AG09309 (cell line): ENCODE measurements at places on chromosomes 3 and 15.

GRCh38 chr3:182241196-182241765 is 529.6 kb downstream of the SOX2 start:
- DNase-seq, result no peak

- no peak for DNase-seq
Measured at GRCh38 chr3:56869157-56869889, 67.6 kb upstream of the ARHGEF3 start.

DNA sequence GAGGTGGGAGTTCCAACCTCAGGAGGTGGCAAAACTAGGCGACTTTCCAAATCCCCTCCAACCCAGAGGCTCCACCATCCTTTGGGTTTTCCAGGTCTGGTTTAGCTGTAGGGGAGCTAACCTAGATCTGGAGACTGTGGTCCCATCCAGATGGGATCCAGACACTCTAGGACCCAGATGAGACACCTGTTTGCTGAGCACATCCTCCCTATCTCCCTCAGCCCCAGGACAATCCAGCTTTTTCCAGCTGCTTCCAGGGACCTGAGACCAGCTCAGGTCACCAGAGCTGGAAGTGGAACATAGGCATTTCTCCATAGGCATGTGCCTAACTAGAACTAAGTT is 18.2 kb downstream of the CRTAP start:
- no peak for DNase-seq

DNA sequence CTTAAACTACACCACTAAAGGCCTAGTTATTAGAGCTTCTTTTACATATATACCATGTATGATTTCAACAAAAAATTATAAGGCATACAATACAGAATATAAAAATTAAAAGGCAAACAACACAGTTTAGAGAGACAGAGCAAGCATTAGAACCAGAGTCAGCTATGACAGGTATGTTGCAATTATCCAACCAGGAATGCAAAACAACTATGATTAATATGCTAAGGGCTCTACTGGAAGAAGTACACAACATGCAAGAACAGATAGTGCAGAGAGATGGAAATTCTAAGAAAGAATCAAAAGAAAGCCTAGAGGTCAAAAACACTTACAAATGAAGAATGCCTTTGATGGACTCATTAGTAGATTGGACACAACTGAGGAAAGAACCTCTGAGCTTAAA is 39.6 kb downstream of the CCDC54 start:
- no peak for DNase-seq

DNA sequence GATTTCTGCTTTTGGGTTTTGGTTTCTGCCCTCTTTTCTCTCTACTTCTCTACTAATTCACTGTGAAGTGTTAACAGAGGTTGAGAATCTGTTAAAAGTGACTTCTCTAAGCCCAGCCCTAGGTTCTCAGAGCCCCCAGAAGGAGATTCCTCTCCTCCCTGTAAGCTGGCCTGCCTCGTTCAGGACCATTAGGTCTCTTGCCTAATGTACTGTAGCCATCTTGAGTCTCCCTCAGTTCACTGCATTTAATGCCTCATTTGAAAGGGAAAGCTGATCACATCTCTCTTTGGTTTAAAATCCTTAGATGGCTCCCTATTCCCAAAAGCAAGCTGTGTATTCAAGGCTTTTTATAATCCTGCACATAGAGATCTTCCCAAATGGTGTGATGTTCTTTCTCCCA is 16.3 kb downstream of the RTP1 start:
- DNase-seq, result no peak

DNA sequence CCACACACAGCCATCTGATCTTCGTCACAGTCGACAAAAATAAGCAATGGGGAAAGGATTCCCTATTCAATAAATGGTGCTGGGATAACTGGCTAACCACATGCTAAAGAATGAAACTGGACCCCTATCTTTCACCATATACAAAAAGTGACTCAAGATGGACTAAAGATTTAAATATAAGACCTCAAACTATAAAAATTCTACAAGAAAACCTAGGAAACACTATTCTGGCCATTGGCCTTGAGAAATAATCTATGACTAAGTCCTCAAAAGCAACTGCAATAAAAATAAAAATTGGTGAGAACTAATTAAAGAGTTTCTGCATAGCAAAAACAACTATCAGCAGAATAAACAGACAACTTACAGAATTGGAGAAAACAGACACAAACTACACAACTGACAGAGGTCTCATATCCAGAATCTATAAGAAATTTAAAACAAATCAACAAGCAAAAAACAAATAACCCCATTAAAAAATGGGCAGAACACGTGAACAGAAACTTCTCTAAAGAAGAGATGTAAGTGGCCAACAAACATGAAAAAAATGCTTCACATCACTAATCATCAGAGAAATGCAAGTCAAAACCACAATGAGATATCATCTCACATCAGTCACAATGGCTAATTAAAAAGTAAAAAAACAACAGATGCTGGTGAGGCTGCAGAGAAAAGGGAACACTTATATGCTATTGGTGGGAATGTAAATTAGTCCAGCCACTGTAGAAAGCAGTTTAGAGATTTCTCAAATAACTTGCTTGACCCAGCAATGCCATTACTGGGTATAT is 104.0 kb downstream of the NR1I2 start:
- no peak for DNase-seq

DNA sequence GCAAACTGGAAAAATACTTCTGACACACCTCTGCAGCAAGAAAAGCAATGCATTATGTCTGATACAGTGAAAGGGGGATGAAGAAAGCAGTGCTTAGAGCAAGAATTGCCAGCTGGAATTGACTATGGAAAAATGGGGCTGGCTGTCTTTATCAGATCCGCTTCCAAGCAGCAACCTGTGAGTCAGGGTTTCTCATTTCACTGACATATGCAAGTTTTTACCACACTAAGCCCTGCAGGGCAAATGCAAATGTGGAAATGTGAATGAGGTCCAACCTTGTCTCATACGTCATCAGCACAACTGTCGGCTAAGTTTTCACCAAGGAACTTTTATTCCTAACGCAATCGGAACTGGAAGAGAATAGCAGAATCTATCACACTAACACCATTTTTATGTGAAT is 172.5 kb upstream of the GADL1 start:
- DNase-seq, result peak; percentile 93

- DNase-seq, result no peak
Measured at GRCh38 chr3:160278210-160278609, 53.0 kb downstream of the C3orf80 start.

DNA sequence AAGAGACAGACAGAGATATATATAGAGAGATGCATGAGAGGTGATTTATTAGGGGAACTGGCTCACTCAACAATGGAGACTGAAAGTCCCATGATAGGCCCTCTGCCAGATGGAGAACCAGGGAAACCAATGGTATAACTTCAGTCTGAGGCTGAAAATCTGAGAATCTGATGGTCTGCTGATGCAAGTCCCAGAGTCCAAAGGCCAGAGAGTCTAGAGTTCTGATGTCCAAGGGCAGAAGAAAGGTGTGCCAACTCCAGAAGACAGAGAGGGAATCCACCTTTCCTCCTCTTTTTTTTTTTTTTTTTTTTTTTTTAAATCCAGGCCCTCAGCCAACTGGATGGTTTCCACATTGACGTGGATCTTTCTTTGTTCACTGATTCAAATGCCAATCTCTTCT is 197.9 kb upstream of the MEIS2 start:
- DNase-seq, result no peak

GRCh38 chr15:45715528-45715927 is 80.7 kb downstream of the SQOR start:
- DNase-seq, result no peak

GRCh38 chr3:189567322-189567721 is 63.9 kb upstream of the TP63 start:
- DNase-seq, result no peak

- DNase-seq, result no peak
Measured at GRCh38 chr3:155393316-155393715, 99.8 kb upstream of the STRIT1 start.

DNA sequence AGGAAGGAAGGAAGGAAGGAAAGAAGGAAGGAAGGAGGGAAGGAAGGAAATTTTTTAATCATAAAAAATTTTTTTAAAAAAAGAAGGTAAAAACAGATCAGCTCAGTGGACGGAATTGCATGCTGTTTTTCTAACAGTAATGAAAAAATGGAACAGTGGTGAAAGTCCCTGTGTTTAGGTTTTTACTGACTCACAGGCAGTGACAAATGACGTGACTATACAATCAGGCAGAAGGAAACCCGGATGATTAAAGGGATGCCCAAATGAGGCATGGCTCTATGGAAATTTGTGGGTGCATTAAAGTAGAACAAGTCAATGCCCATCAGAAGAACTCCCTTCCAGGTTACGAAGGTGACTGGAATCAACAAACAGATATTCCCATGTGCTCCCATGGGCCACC is 135.0 kb downstream of the IMPG2 start:
- no peak for DNase-seq

DNA sequence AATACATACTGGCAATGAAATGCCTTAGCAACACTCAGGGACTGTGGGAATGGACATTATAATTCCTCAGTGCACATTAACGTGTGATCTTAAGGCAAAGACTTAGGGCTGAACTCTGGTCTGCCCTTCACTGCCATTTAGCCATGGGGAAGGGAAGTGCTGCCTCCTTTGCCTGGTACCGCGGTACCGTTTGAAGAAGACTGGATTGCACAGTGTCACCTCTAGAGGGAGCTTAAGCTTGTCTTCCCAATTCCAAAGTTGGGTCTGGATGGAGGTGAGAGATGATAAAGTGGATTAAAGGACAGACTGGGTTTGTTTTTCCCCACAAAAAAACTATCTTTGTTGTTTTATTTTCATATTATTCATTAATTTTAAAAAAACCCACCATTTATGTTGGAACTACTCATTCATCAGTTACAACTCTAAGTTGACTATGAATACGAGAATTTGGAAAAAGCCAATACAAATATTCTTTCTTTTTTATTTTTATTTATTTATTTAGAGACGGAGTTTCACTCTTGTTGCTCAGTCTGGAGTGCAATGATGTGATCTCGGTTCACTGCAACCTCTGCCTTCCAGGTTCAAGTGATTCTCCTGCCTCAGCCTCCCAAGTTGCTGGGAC is 60.0 kb upstream of the SYN2 start:
- no peak for DNase-seq

- no peak for DNase-seq
Measured at GRCh38 chr15:85329561-85330422, 50.6 kb upstream of the AKAP13 start.
